ENCODE measurements at places on chromosomes 5 and 9.

GRCh38 chr5:26582350-26583045 is 455.9 kb downstream of the CDH9 start:
- no peak for DNase-seq

GRCh38 chr9:95434116-95435073 is 82.4 kb downstream of the PTCH1 start:
- DNase-seq = no peak

GRCh38 chr5:158953929-158954534 is 145.7 kb downstream of the EBF1 start:
- DNase-seq = no peak

DNA sequence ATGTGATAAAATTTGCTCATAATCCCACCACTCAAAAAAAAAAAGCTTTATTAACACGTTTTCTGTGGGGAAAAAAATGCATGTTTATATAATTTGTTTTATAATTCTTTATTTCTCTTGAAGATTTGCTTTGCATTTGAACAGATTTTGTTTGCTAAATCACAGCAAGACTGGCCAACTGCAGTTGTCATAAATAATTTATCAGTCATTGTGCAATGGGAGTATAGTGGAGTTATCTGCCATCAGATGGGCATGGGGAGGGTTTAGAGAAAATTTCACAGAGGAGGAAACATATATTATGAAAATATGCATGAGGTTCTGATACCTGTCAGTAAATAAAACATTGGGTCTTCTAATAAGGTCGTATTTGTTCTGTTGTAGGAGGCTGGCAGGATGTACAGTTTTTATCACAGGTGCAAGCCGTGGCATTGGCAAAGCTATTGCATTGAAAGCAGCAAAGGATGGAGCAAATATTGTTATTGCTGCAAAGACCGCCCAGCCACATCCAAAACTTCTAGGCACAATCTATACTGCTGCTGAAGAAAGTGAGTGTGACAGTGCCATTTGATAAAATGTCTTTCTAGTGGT is 23.8 kb downstream of the HSDL2 start:
- no peak for DNase-seq

GRCh38 chr5:35672995-35673394 is 55.3 kb downstream of the SPEF2 start:
- no peak for DNase-seq

DNA sequence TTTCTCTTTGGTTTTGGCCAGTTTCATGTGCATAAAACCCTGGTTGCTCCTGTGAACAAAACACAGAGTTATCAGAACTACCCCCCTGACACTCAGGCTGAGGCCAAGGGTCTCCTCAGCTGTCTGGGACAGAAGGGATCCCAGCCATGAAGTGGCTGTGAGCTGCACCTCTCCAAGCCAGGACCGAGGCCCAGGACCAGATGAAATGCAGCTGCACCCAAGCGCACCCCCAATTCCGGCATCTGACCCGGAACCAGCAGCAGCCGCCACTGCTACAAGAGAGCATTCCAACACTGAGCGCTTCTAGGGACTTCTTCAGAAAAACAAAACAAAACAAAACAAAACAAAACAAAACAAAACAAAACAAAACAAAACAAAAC is 16.0 kb upstream of the SLC25A51 start:
- DNase-seq = no peak

DNA sequence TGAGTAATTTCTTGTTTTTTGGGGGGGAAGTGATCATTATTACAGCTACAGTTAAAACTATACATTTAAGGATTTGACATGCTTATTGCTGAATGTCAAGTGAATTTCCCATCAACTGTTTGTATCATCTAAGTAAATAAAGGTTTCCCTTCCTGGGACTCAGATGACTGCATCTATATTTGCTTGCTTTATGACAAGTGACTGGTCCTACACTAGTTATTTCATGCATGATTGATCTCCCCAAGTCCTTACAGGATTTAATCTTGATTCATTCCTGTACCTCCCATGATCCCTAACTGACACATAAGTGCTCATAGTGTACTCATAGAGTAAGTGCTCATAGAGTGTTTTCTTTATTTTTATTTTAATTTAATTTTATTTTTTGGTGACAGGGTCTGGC is 2.8 kb downstream of the TXNDC8 start:
- no peak for DNase-seq

DNA sequence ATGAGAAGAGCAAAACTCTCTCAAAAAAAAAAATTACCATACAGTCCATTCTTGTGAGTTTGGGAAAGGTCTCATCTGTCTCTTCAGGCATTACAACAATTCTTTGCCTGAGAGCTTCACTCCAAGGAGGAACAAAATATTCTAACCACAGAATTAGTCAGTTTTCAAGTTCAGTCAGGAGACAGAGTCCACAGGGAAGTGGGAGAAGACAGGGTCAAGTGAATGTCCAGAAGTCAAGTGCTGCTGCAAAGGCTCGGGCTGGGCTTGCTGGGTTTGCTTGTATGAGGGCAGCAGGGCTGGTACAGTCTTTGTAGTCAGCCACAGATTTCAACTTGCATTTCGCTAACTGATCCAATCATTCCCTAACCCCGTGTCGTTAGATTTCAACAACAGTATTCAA is 17.6 kb upstream of the HEXB start:
- DNase-seq = no peak

DNA sequence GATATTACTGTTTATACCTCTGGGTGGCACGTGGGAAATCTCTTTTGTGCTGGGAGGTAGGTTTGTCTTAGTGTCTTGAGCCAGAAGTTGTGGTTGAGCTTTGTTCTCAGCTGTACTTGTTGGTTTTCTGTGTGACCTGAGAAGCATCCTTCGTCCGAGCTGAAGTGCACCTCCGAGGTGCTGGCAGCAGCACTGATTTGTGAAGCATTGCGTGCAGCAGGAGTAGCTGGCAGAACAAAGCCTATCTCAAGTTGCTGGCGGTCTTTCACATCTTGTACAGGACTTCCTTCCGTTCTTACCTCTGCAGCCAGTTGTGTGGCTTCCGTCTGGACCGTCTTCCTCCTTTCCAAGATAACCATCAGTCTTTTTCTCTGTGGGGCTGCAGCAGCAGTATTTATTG is 4.3 kb downstream of the PRRC2B start:
- DNase-seq = no peak

- no peak for DNase-seq
Measured at GRCh38 chr9:125894566-125894965, 147.4 kb downstream of the PBX3 start.

GRCh38 chr5:3339798-3340115 is 255.9 kb upstream of the IRX1 start:
- no peak for DNase-seq

DNA sequence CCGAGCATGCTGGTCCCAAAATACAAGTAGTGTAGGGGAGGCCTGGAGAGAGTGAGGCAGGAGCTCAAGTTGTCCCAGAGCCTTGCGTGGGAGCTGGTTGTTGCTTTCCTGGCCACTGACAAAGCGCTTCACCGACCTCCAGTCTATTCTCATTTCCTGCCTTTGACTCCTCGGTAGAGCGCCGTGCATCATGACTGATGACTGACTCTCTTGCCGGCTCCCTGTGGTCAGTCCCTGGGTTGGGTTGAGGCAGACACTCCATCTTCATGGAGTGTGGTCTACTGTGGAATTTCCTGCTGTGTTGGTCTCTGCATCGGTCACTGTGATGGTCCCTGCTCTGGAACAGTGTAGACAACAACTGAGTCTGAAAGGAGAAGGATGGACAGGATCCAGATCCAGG is 175.1 kb upstream of the S1PR3 start:
- no peak for DNase-seq

DNA sequence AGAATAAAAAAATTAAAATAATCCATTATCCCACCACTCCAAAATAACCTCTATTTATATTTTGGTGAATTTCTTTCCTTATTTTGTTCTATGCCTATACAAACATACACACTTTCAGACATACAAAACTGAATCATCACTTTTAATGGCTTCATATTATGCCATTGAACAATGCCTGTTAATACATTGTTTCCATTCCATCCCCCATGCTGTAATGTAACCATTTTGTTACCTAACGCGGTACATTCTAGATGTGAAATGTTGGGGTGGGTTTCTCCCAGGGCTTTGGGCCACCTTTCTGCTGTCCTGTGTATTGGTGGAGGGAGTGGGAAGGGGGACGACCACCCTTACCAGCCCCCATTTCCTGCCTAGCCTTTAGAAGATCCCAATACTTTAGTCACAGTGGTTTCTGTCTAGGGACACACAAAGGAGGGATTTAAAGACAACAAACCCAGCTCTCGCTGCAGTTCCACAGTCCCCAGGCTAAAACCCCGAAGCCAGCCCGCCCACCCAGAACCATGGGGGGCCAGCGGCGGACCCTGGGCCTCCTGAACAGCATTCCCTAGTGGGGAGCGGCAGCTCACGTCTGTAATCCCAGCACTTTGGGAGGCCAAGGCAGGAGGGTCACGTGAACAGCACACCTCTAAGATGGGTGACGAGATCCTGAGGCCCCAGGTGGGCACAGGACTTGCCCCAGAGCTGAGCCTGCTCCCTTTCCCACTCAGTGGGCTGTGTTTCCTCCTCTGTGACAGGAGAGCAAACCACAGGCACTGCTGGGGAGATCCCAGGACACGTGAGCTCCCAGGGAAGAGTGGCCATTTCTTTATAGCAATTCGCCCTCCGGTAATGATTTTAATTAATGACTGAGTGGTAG is 56.9 kb upstream of the STXBP1 start:
- no peak for DNase-seq

DNA sequence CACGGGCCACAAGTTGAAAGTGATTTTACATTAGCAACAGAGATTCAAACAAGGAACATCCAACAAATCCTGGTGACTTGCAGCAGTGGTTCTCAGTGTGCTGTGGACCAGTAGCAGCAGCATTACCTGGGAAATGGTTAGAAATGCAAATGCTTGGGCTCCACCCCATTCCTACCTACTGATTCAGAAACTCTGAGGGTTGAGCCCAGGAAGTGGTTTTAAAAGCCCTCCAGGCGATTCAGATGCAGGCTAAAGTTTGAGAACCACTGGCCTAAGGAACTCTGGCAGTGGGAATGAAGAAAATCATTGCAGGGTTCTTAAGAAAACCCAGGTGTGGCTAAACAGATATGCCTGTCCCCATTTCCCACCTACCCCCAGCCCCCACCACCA is 398.8 kb downstream of the ENC1 start:
- no peak for DNase-seq

DNA sequence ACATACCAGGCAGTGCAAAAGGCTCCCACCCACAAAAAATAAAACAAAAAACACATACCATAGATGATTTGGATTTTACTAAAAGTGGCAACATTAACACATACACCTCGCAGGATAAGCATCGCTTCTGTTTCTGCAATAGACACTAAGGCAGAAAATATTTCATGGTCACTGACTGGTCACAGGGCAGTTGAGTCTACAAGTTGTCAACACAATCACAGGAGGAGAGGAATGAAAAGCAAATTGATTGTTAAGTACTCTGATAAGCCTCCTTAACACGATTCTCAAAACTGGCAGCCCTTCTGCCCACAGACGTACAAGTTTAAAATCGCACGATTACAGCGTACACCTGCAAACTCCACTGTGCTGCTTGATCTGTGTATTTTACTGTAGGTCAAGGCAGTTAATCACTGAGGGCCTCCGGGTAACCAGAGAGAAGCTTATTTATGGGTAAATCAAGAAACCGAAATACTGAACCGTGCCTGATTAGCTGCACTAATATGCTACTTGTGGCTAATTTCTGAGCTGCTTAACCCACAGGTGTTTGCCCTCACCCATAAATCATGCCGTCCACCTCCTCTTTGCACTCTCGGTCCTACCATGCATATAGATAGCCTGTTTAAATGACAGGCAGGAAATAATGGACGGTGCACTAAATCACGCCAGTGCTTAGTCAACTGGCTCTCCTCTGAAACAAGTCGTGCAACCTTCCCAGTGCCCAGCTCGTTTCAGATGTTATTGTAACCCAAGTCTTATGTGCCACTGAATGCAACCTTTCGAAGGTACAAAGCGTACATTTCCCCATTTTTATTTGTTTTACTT is 659.4 kb upstream of the ADAMTS16 start:
- no peak for DNase-seq

- no peak for DNase-seq
Measured at GRCh38 chr5:14181299-14181968, 38.3 kb downstream of the TRIO start.

DNA sequence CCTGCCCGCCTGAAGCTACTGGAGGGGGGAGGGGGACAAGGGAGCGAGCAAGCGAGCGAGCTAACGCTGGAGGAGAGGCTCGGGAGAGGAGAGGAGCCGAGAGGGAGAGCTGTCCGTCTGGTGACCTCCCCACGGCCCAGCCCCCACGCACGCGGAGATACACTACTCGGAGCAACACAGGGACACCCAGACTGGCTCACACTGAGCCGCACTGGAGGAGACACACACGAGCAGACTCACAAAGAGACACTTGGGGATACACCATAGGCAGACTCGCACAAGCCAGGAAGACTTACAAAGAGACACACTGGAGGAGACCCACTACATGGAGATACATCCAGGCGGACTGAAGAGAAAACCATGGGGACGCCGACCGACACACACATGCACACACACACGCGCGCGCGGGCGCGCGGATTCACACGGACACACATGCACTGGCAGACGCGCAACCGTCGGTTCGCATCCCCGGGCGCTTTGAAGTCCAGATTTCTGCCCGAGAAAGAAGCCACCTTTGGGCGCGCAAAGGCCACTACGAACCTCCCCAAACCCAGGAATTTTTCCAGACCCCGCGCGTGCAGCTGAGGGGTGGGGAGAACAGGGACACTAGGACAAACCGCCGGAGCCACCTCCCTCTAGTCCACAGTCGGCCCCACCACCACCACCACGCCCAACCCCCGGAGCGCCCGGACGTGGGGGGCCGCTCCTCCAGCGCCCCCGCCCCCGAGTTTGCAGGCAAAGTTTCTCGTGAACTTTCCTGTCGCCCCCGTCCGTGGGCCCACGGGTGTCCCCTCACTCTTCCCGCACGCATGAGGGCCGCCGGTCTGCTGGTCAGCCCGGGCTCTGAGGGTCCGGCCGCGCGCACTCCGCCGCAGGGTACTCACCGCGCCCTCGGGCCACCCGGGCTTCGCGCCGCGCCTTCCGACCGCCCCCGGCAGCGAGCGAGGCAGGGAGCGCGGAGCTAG is 571 bp downstream of the CNTFR start:
- DNase-seq = no peak

DNA sequence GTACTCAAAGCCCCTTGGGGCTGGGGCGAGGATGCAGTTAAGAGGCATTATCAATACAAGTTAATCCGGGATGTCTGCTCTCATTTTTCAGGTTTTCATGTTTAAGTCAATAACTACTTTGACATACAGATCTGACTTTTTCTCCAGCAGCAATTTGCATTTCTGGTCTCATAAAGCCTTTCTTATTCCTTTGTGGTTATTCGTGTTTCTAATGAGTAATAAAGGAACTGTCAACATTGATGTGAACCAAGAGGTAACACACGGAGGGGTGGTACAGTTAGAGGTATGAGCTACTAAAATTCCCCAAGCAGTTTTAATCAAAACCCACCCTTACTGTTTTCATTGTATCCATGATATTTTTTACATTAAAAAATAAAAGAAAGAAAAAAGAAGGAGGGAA is 138.0 kb upstream of the NFIB start:
- DNase-seq = no peak

DNA sequence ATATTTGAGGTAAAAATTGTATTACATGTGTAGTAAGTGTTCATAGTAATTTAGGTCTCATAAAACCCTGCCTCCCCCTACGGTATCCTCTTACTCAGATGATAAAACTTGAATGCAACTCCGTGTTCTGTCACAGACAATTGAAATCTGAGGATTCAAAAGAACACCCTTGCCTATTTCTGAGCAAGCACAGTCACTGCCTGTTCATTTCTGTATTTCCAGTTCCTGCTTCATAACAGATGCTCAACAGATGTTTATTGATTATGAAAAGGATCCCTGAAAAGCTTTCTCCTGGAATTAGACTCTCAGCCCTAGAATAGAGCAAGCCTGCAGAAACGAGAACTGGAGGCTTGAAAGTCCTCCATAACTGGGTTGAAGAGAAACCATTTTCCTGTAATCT is 144.1 kb upstream of the SPEF2 start:
- DNase-seq = no peak

All from NCI-H1092 (cell line).